Erythroblast (primary cell): ENCODE measurements at places on chromosomes 6 and 20.

- DNase-seq, result no peak
Observed at GRCh38 chr6:24060982-24061754, 64.8 kb upstream of the NRSN1 start.

DNA sequence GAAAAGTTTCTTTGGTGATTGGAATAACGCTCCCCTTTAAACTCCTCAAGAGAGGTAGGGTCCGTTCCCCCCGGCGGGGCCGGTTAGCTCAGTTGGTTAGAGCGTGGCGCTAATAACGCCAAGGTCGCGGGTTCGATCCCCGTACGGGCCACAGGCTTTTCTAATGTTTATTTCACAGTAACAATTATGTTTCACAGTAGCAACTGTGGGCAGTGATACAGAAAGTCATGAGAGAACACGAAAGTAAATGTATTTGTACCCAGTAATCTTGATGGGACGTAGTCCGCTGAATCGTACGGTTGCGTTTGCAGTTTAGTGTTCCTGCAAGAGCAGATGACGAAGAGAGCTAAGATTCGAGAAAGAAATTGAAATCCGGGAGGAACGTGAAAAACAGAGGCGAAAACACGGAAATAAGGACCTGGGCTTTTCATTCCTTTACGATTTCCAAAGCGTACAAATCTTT is 505.5 kb downstream of the PRIM2 start:
- no peak for DNase-seq

DNA sequence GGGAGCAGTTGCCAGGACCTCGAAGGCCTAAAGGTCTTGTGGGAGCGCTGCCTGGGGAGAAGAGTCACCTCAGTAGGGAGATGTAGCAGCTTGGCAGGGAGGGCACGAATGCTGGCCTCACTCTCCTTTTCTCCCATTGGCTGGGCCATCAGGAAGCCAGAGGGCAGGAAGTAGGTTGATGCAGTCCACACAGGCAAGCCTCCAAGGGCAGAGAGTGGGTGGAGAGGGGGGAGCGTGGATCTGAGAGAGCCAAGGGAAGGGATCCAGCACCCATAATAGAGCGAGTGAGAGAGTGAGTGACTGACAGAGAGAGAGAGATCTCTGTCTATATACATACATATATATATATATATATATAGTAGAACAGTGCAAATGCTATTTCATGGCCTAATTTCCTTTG is 215.3 kb upstream of the LRFN2 start:
- no peak for DNase-seq

- DNase-seq, result no peak
Observed at GRCh38 chr6:150118203-150118602, 24.6 kb upstream of the PPP1R14C start.

GRCh38 chr6:95794749-95795148 is 217.4 kb downstream of the MANEA start:
- DNase-seq, result no peak

- DNase-seq, result no peak
Observed at GRCh38 chr6:52186075-52186474, at the start of gene IL17A. IL17A (plus strand) TSS chr6:52186375; CDS start chr6:52186432, 57 bp downstream.

GRCh38 chr20:17940224-17940971 is 28.2 kb downstream of the SNX5 start:
- DNase-seq, result no peak

DNA sequence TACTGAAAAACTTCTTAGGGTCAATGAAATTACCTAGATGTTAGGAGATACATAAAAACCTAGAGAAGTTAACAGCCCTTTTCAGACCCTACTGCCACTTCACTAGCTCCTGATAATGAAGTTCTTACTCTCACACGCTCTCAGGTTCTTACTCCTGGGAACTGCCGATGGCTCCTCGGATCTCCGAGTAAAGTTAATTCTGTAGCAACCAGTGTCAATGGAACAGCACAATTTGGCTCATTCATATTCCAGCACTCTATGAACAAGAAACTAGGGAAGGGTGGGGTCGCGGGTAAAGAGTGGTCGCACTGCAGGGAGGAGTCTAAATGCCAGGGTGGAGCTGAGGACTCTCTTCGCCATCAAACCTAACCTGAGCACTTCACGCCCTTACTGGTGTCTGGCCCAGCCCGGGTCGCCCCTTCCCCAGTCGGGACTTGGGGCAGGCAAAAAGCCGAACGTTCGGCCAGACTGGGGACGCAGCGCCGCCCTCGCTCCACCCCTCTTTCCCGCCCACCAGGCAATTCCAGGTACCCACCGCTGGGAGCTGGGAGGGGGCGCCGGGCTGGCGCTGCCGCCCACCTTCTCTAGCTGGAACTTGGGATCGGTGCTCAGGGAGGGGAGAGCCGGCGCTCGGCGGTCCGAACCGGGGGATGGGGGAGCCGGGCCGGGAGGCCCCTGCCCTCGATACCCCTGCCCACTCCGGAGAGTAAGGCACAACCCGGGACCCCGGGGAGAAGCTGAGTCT is 744 bp downstream of the RAB23 start:
- DNase-seq, result peak; percentile 68

- DNase-seq, result no peak
Observed at GRCh38 chr6:37020381-37020780, 14.9 kb downstream of the FGD2 start.

- no peak for DNase-seq
Observed at GRCh38 chr6:15908871-15909270, 220.0 kb upstream of the MYLIP start.

- DNase-seq, result no peak
Observed at GRCh38 chr6:14547284-14547998, 429.9 kb downstream of the CD83 start.

DNA sequence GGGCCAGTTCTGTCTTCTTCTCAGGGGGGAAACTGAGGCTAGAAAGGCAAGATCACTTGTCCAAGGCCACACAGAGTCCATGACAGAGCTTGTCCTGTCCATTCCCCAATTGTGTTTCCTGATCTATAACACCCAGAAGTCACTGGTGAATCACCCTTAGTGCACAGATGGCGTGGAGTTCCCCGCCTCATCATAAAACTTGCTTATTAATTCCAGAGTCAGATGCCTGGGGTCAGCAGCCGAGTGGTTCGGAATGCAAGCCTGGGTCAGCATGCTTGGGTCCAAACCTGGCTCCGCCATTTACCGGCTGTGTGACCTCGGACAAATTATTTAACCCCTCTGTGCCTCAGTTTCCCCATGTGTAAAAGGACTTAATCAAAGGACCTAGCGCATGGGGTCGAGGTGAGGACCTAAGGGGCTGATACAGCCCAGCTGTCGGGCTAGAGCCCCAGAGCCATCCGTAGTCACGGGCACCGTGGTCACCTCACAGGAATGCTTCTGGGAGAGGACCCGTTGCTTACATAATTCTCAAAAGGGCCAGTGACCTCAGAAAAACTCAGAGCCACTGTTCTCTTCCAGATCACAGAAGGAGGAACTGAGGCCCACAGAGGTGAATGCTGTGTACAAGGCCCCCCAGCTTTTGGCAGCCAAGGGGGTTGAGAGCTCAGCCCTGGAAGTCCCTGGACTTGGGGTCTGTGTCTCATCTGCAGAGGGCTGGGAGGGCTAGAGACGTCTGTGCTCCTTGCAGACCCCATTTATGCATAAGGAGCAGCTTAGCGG is 1.4 kb upstream of the ZBP1 start:
- no peak for DNase-seq

DNA sequence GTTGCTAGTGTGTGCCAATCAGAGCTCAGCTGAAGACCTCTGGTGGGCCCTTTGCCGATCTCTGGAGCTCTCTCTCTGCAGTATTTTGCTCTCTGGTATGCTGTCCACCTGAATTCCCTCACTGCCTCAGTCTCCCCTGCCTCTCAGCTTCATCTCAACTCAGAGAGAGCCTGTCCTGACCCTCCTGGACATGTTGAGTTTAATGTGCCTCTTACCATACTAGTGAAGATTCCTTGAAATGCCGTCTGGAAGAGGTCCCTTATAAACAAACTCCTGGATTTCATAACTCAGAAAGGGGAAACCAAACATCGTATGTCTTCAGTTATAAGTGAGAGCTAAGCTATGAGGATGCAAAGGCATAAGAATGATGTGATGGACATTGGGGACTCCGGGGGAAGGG is 231.1 kb upstream of the ZNF217 start:
- no peak for DNase-seq

GRCh38 chr6:1091900-1092299 is 220.0 kb upstream of the FOXQ1 start:
- DNase-seq, result no peak

DNA sequence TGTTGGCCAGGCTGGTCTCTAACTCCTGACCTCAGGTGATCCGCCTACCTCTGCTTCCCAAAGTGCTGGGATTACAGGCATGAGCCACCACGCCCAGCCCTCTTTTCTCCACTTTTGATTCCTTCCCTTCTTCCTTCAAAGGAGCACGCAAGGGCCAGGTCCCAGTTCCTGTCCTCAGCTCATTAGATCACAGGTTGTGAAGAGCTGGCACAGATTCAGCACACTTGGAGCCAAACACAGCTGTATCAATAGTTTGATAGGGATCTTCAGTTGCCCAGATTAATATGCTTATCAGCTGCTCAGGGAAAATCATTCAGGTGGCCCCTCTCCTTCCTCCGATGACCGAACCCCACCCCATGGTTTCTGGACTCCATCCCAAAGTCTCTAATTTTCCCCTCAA is 14.4 kb upstream of the SLC22A23 start:
- DNase-seq, result no peak

GRCh38 chr6:81614292-81614691 is 138.2 kb downstream of the TENT5A start:
- no peak for DNase-seq

GRCh38 chr6:12401200-12401599 is 111.0 kb downstream of the EDN1 start:
- no peak for DNase-seq

DNA sequence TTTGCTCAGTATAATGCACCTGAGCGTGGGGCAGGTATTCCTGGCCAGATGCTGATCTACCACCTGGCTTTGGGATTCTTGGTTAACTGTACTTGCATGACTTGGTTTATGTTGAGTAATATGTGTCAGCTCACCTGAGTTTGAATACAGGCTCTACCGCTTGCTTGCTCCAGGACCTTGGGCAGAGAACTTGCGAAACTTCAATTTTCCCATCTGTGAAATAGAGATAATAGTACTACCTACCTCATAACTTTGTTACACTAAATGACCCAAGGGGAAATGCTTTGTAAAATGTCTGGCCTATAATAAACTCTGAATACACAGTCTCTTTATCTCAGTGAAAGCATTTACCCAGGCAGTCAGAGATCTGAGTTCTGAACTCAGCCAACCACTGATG is 51.8 kb downstream of the SCAND1 start:
- DNase-seq, result peak; percentile 77

GRCh38 chr6:135583256-135583761 is 85.8 kb upstream of the AHI1 start:
- DNase-seq, result no peak

DNA sequence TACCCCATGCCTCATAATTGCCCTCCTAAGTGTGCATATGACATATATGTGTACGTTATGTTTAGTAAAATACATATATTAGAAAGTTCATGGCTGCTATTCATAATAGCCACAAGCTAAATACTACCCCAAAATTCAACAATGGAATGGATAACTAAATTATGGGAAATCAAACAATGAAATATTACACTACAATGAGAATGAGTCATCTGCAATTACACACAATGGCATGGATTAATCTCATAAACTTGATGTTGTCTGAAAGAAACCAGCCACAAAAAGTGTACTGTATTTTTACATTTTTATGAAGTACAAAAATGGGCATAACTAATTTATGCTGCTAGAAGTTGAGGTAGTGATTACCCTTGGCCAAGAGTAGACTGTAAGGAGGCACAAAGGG is 477.0 kb downstream of the HAO1 start:
- no peak for DNase-seq

GRCh38 chr20:57176842-57177241 is 89.6 kb downstream of the BMP7 start:
- DNase-seq, result no peak

GRCh38 chr6:44305200-44305725 is 7.9 kb downstream of the AARS2 start:
- no peak for DNase-seq

- DNase-seq, result no peak
Observed at GRCh38 chr6:17093686-17094085, 8.2 kb upstream of the STMND1 start.

DNA sequence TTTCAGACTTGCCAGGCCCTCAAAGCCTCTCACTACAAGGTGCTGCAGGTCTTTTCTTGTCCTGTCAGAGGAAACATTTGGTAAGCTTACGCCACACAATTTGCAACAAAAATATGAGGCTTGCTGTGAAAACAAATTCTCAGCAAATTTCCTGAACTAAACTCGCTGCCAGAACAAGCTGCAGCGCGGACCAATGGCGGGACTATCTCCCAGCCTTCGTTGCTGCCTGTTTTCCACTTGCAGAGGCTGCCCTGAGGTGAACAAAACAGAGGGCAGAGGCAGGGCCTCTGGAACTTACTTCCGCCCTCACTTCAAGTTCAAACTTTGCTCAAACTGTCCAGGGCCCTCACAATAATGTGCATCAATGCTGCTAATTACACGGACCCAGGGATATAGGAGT is 12.4 kb downstream of the UQCC2 start:
- DNase-seq, result no peak

DNA sequence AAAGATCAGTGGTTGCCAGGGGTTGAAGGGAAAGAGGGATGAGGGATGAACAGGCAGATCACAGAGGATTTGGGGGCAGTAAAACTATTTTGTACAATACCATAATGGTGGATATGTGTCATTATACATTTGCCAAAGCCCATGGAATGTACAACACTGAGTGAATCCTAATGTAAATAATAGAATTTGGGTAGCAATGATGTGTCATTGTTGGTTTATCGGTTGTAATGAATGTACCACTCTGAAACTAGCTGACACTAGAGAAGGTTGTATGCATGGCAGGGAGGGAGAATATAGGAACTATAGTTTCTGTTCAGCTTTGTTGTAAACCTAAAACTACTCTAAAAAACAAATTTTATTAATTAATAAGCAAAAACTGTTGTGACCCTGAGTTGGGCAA is 17.8 kb upstream of the ASF1A start:
- DNase-seq, result no peak

GRCh38 chr6:166751051-166751595 is 124.1 kb upstream of the RPS6KA2 start:
- DNase-seq, result no peak

DNA sequence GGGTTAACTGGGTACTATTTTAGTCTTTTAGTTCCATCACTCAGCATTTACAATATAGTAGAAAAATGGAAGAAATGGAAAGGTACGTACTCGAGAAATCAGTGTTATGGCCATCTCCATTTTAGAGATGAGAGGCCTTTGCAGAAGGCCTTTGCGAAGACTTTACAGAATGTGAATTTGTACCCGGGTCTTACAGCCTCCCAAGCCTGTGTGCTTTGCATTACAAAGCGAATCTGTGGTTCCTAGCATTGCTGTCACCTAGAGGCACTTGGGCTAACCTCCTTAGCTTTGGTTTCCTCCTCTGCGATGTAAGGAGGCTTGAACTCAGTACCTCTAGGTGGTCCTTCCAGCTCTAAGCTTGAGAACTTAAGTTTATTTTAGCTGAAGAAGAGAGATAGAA is 10.9 kb downstream of the VAPB start:
- no peak for DNase-seq
